ENCODE measurements at places on chromosomes 5 and 9.

DNA sequence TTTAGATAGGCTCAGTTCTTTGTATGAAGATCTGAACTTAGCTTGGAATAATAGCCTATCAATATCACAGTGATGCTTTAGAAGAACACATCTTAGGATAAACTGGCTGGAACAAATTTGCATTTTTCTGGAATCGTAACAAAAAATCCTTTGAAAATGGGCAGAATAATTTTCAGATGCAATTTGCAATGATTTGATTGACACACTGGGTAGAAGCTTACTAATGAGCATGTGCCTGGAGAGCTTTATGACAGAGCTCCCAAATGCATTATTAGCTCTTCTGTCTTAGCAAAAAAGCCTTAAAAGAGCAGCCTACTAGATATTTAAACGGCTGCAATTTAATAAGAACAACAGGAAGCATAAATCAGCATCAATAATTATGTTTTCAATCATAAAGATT lies 76.8 kb upstream of the TXNDC8 start:
- no peak for DNase-seq

DNA sequence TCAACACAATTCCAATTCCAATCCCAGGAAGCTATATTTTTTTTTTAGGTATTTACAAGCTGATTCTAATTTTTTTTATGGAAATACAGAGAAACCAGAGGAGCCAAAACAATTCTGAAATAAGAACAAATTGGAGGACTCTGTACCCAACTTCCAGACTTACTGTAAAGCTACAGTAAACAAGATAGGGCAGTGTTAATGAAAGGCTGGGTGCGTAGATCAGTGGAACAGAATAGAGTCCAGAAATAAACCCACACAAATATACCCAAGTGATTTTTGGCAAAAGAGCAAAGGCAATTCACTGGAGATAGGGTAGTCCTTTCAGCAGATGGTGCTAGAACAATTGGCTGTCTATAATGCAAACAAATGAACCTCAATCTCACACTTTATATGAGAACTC lies 50.6 kb downstream of the WHRN start:
- no peak for DNase-seq

DNA sequence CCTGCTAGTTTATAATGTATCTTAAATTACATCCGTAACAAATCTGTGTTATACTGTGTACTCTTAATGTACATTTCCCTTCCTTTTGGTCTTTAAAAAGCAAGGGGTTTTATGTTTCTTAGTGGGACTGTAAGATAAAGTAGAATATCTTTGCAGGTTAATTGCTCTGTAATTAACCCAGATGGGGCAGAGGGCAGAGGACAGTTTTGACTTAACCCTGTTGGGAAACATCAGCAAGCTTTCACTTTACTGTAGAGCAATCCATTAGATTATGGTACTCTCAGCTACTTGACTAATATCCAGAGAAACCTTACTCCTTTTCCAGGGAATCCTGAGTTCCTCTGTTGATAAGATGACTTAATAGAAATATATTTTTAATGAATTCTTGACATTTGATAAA lies 74.3 kb downstream of the TLE4 start:
- no peak for DNase-seq

DNA sequence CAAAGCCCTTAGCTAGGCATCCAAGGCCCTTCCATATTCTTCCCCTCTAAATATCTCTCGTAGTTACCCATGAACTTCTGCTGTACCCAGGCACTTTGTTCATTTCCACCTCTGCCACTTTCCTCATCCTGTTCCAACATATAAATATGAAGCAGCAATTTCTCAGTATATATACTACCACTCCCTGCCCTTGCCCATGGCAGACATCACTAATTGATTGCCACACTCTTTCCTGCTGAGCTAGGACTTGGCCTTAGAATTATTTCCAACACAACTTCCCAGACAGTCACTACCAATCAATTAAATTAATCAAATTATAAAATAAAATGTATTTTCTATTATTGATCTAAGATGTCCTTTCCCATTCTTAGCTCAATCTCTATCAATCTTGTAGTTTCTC lies 8.5 kb downstream of the INSYN2B start:
- no peak for DNase-seq

- DNase-seq: no peak
Measured at GRCh38 chr5:23977997-23978396, 470.6 kb downstream of the PRDM9 start.

DNA sequence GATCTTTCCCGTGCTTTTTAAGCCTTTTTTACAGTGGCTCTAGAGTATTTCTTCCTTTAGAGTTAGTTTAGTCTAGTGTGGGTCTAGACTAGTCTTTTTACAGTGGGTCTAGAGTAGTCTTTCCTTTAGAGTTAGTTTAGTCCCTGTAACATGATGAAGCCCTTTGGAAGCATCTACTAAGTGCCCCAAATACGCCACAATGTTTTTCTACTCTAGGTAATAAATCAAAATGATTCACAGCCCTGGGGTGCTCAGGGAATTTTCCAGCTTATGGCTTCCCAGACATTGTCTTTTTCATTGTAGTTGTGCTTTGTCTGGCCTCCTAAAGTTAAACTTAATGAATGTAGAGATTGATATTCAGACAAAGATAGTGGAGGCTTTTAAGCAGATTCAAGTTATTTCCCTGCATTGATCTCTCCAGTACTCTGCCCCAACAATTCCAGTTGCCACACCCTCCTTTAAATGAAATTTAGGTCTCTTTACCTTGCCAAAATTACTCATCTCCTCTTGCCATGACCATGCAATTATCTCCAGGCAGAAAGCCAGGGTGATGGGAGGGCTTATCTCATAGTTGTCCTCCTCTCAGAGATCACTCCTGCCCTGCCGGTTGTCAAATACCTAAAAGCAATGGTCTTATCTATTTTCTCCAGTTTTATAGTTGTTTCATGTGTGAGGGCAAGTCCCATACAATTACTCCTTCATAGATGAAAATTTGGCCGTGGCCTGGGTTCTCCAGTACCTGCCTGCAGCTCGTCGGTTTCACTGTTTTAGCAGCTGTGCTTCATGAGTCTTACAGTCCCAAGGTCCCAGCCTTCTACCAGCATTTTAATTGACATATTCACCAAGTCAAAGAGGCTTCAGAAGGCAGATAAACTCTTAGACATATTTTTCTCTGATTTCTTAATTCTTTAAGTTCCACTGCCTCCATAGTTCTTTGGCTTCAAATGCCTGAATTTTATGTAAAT lies 794.0 kb upstream of the COX7C start:
- DNase-seq: no peak

GRCh38 chr9:127970401-127971313 lies 10.1 kb downstream of the EEIG1 start:
- peak; percentile 53 for DNase-seq

- no peak for DNase-seq
Measured at GRCh38 chr5:127942246-127943060, 141.1 kb upstream of the SLC12A2 start.

GRCh38 chr5:168706655-168707069 lies 127.5 kb upstream of the PANK3 start:
- no peak for DNase-seq

- DNase-seq: no peak
Measured at GRCh38 chr5:56681346-56681745, 134.0 kb upstream of the MAP3K1 start.

DNA sequence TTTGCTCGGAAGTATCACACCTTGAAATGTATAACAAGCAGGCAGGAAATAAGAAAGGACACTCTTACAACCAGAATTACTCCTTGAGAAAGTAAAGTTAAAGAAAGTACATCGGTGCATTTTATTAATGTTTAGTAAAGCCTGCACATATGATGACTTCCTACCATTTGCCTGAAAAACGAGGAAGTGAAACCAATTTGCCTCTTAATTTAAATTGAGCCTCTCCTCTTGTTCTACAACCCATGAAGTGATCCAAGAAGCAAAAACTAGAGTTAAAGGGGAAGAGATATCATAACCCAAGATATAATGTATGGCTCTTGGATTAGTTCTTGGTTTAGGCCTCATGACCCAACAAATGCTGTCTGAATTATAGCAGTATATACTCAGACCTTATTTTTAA lies 95.6 kb downstream of the GNAQ start:
- DNase-seq: no peak

DNA sequence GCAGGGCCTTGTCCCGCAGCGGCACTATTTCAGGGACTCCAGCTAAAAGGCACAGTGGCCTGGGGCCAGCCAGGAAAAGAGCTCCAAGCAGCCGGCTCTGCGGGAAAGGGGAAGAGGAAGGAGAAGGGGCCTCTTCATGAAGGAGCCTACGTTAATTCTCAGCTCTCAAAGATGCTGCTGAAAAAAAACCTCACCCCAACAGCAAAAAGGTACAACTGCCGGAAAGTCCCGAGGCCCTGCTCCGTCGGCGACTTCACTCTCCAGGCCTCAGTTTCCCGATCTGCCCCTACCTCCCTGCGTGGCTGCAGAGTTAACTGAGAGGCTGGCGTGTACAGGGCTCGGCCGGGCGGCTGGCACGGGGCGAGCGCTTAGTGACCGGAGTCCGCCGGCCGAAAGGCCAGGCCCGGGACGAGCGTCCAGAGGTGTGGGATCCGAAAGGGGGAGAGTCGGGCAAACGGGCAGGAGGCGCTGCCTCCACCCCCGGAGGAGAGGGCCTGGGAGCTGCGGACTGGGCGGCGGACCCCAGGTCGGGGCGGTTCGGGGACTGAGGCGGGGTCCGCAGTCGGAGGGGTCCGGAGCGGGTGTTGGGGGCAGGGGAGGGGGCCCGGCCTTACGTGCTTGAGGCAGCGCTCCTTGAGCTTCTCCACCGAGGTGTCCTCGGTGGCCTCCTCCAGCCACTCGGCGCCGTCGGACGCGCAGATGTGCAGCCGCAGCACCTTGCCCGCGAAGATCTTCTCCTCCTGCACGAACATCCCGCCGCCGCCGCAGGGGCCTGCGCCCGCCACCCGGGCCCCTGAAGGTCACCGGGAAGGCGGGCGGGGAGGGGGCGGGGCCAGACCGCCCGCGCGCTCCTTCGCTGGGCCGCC lies 529 bp downstream of the UBAC1 start:
- no peak for DNase-seq

- DNase-seq: no peak
Measured at GRCh38 chr5:13919087-13919486, 25.4 kb downstream of the DNAH5 start.

- DNase-seq: no peak
Measured at GRCh38 chr9:109473329-109473728, 24.8 kb downstream of the PTPN3 start.

DNA sequence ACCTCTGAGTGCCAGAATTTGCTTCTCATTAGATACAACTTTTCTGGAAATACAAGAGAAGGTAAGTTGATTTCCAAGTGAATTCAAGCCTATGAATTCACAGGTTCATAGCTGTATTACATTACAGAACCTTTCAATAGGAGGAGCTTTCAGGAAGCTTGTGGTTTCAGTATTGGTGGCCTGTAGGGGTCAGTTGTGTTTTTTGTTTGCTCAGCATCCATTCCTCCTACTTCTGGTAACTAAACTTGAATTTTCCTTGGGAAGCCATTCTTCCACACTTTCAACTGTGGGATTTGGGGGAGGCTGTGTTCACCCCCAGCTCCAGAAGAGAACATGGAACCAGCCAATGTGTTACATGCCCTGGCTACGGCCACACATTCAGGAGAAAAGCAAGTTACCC lies 5.6 kb upstream of the CYSTM1 start:
- no peak for DNase-seq

DNA sequence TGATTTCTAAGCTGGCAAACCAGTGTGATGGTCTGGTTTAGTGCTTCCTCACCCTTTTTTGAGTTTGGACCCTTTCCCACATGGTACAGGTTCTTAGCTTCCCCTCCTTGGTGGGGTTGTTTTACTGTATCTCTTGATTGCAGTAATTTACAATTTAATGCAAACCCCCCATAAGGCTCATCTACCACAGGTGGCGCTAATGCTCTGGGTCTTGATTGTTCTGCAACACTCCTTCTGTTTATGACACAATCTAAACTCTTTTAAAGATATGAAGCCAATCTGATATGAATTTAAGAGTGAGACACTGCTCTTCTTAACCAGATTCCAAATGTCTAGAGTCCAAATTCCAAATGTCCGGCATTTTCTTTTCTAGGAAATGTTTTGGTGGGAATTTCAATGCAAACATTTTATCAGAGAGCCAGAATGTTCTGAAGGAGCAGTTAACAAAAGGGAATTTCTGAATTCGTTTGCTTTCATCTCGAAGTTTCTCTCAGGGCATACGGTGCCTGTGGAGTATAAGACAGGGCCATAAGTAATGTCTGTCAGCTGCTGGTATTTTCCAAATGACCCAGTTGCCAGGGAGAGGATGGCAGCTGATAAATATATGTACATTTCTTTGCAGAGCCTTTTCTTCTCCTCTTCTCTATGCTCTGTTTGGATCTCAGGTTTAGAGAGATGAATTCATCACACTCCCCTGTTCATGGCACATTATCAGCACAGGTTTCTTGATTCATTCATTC lies 246.8 kb downstream of the ARHGAP26 start:
- no peak for DNase-seq

DNA sequence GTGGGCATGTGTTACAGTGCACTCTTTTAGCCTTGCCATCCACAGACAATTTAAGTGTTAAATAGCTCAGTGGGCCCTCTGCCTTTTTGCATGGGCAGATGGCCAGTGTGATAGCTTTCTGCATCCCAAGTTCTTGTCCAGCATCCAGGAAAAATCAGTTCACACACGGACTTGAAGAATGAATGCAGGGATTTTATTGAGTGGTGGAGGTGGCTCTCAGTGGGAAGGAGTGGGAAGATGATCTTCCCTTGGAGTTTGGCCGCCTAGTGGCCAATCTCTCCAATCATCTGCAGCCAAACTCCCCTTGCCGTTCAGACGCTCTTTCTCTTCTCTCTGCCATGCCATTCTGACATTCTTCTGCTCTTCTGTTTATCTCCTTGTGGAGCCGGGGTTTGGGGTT lies 322.4 kb upstream of the GRAMD2B start:
- no peak for DNase-seq

- DNase-seq: no peak
Measured at GRCh38 chr9:126692041-126692758, 78.5 kb downstream of the LMX1B start.

DNA sequence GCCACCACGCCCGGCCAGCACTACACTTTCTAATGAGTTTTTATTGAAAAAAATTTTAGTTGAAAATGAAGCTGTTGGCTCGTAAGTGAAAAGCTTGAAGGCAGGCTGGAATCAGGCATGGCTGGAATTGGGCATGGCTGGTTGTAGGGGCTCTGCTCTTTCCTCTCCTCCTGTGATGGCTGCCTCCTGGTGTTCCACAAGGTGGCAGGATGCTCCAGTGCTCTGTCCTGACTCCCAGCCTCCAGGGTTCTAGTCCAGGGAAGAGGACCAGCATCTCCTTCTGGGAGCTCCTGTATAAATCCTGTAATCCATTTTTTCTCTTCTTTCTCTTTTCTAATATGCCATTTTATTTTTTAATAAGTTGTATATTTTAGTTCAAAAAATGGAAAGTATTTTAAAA lies 57.2 kb upstream of the DHFR start:
- DNase-seq: no peak

GRCh38 chr5:140131967-140132409 lies 6.3 kb downstream of the IGIP start:
- no peak for DNase-seq
